ENCODE measurements at places on chromosomes 2 and 18.

- no peak for DNase-seq
These were observed 81.1 kb downstream of the SEPTIN10 start for GRCh38 chr2:109532728-109533076.

GRCh38 chr18:44673256-44673880 lies 7.3 kb upstream of the SETBP1 start:
- DNase-seq, result no peak

DNA sequence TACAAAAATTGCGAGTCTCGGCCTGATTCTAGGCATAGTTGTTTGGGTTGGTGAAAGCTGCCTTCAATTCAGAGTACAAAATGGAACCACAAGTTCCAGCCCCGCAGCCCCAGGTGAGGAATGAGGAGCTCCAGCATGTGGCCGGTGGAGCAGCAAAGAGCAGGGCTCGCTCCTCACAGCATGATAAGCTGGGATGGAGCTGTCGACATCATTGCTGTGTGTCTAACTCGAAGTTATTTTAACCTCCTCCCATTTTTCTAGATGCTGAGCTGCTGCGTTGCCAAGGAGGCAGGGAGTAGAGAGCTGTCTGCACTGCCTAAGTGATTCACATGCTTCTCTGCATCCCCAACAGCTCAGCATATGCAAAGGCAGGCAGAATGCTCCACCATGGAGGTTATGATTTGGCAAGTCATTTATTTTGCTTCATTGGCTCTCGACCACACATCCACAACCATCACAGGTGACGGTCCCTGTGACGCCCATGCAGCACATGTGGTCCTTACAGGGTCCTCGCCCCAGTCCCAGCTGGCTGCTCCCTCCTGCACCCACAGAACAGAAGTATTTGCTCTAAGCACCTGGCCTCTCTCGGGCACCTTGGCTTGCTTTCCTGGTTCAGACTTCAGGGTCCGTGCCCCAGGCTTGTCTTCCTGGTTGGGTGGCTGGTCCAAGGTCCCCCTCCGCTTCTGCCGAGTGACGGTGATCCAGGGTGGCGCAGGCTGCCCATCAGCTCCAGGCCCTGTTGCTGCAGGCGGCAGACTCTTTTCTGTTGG lies 66.0 kb upstream of the MGAT4A start:
- no peak for DNase-seq

DNA sequence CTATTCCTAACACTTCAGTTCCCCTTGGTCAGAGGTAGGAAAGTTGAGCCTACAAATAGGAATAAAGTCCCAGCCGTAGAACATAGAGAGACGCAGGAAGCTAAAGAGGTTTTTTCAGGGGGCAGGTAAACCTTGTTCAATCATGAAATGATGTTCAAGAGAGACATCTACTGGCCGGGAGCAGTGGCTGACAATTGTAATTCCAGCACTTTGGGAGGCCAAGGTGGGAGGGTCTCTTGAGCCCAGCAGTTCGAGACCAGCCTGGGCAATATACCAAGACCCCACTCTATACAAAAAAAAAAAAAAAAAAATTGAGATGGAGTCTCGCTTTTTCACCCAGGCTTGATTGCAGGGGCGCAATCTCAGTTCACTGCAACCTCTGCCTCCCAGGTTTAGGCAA lies 66.7 kb upstream of the DNAJC10 start:
- no peak for DNase-seq

GRCh38 chr2:215994911-215995310 lies 18.4 kb downstream of the MREG start:
- no peak for DNase-seq

DNA sequence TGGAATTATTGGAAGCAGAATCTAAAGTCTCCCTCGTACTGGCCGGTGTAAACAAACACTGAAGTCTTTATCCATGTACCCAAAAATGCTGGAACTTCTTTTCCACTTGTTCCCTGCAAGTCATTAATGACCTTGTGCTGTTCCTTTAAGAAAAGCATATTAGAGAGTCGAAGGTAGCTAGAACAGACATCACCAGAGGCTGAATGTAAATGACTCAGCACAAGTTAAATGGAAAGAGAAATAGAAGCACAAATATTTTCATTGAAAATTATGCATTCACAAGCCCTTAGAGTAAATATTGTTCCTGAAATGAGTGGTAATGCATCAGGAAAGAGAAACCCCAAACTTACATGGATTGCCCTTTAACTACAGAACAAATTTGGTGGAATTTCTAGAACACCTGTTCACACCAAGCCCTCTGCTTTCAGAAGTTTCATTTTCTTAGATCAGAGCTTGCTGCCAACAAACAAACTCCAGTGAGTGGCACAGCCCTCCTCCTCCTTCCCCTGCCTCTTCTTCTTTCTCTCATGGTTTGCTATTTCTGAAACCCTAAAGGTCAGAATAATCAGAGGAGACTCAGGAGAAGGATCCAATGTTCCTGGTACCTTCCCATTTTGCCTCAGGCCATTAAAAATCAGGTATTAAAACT lies 264.3 kb downstream of the TXNL1 start:
- DNase-seq, result no peak

DNA sequence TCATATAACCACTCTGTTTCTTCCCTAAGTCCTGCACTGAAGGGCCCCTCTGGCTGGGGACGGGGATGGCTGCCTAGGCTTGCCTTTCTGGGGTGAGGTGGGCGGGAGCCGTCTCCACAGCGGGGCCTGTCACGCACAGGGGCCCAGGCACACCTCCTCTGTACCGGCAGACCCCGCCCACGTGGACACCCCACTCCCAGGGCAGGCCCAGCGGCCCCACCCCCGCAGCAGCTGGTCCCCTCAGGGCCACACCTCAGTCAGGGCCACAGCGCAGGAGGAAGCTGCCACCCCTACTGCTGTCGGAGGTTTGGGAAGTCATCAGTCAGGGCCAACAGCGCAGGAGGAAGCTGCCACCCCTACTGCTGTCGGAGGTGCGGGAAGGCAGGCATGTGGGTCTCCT lies 257.6 kb upstream of the RAB6C start:
- DNase-seq, result no peak

GRCh38 chr18:76384861-76385680 lies 110.0 kb downstream of the ZNF516 start:
- DNase-seq, result no peak

- DNase-seq, result no peak
These were observed 109.7 kb downstream of the MSH2 start for GRCh38 chr2:47512581-47513083.

DNA sequence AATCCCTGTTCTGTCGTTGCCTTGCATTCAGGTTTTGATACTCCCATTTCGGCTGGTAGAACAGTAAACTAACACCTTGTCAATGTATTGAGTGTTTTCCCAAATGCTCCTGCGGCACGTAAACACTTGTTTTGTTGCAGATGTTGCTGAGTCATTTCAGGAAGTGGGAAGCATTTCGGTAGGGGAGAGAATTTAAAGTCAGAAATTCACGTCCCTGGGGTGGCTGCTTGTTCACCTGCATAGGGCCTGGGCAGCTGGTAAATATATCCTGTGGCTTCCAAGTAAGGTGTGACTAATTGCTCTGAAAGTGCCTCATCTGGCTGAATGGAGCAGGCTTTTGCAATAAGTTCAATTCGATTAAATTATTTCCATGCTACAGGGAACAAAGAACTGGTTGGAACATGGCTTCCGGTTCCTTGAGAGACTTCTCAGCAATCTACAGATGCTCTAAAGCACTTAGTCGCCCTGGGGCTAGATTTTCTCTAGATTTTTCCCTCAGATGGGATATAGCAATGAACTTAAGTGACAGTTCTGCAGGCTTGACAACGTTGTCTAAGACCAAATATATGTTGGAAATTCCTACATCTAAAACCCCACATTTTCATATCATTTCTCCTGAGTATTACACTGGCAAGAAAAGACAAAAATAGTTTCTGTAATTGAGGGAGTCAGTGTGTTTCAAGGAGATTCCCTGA lies 5.2 kb downstream of the GALR1 start:
- no peak for DNase-seq

DNA sequence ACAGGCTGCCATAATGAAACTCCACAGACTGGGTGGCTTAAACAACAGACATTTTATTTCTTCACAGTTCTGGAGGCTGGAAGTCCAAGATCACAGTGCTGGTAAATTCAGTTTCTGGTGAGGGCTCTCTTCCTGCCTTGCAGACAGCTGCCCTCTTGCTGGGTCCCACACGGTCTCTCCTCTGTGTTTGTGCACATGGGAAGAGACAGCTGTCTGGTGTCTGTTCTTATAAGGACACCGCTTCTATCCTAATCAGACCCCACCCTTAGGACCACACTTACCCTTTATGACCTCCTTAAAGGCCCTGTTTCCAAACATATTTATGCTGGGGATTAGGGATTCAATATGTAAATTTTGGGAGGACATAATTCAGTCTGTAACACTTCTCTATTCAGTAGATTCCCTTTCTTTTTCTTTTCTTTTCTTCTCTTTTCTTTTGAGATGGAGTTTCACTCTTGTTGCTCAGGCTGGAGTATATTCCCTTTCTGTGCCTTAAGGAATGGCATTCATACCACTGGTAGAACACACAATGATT lies 18.9 kb downstream of the CTIF start:
- DNase-seq, result no peak

GRCh38 chr18:77651441-77651840 lies 401.8 kb downstream of the GALR1 start:
- DNase-seq, result no peak

- no peak for DNase-seq
These were observed 137.1 kb upstream of the CCDC68 start for GRCh38 chr18:55096263-55096951.
